ENCODE measurements at places on chromosomes 3 and 15.

DNA sequence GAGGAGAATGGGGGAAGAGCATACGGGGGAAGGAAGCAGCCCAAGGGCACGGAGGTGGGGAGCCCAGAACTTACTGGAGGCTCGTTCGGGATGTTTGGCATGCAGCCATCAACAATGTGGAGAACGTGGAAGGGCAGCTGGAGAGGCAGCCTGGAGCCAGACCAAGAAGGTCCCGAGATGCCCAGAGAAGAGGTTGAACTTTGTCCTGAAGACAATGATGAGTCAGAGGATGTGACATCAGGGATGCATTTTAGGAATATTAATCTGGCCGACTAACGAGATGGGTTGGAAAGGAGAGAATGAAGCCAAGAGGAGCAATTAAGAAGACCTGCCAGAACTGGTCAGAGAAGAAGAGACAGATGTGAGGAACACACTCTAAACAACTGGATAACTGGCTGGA is 98.2 kb downstream of the SRGAP3 start:
- DNase-seq, result no peak

- DNase-seq, result no peak
Measured at GRCh38 chr3:72288955-72289691, 504.2 kb upstream of the PROK2 start.

DNA sequence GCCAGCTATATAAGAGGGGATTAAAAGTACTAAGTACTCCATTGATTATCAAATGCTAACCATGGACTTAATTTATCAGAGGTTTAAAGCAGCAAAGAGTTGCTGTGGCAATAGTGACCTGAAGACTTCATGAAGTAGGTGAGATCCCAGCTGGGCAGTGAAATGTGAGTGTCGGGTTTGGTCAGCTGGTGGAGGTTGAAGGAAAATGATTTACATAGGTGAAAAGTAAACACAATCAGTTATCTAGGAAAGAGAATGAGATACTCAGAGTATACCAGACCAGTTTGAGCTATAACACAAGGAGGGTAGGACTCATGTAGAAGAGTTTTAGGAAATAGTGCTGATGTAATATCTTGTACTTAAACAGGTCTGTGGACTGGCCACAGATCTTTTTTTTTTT is 16.5 kb upstream of the FBXO22 start:
- no peak for DNase-seq

GRCh38 chr3:197420566-197420965 is 122.2 kb upstream of the DLG1 start:
- no peak for DNase-seq

DNA sequence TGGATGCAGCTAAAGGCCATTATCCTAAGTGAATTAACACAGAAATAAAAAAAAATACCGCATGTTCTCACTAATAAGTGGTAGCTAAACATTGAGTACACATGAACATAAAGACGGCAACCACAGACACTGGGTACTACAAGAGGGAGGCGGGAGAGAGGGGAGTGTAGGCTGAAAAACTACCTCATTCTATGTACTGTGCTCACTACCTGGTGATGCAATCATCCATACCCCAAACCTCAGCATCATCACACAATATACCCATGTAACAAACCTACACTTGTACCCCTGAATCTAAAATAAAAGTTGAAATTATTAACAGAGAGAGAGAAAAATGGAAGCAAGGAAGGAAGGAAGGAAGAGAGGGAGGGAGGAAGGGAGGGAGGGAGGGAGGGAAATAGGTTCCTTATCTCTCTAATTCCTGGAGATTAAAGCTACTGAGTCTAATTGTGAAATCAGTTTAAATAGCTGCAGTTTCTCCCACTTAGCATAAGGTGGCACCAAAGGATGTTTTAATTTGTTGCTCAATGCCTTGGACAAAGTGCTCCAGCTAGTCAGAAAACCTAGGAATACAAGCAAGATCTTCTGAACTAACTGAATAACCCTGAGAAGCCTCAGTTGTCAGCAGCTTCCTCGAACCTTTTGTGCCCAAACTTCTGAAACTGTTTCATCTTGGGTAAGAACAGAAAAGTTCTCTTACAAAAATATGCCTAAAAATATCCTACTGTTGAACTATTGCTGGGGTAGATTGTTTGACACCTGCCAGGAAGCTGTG is 79.4 kb upstream of the ATP11B start:
- DNase-seq, result no peak

- DNase-seq, result peak; percentile 49
Measured at GRCh38 chr3:197186887-197187588, 111.4 kb downstream of the DLG1 start.

- DNase-seq, result no peak
Measured at GRCh38 chr15:29890336-29891095, 68.2 kb upstream of the TJP1 start.

- DNase-seq, result no peak
Measured at GRCh38 chr3:53773611-53774368, 72.4 kb downstream of the CHDH start.

DNA sequence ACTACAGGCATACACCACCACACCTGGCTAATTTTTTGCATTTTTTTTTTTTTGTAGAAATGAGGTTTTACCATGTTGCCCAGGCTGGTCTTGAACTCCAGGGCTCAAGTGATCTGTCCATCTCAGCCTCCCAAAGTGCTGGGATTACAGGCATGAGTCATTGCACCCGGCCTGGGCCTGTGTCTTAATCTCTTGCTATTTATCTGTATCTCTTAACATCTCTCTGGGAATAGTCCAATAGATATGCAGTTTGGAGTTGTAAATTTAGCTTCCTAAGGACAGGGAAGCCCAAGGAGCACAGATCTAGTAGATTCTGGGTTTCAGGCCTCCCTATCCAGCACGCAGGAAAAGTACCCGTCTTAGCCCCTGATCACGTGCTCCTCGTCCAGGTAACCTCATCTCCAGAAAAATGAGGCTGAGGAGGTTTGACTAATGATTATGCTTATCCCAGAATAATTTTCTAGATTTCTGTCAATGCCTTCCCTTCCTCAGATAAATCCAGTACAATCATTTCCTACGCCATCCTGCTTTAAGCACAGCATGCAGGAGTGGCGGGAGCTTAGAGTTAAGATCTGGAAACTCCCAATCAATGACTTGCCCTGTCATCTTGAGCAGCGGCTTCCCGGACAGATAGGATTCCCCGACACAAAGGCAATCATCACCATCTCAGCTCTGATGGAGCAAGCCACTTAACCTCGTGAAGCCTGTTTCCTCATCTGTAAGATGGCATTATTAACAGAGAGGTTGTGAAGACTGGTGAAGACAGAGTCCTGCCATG is 12.3 kb upstream of the CTDSPL start:
- no peak for DNase-seq
